ENCODE measurements at places on chromosomes 6 and 20. TPM values are rescaled to one million over a fixed set of nuclear protein-coding genes. Genes with fewer than 3 reads are reported as not detected.
A peak's percentile ranks its signal among the peaks of the same experiment; 100 is the strongest.

DNA sequence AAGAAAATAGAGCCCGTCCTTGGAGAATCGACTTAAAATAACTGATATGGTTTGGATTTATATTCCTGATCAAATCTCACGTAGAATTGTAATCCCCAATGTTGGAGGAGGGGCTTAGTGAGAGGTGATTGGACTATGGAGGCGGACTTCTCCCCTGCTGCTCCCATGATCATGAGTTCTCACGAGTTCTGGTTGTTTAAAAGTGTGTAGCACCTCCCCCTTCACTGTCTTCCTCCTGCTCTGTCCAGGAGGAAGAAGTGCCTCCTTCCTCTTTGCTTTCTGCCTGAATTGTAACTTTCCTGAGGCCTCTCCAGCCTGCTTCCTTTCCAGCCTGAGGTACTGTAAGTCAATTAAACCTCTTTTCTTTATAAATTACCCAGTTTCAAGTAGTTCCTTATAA is 529.2 kb downstream of the HAO1 start:
- H3K36me3 ChIP-seq, result no peaks in the 10 kb centered on the region
- H3K4me3 ChIP-seq, result no peak overlapping the region
- no peak overlapping the region for H3K27ac ChIP-seq

- no peak overlapping the region for H3K27ac ChIP-seq
- H3K4me3 ChIP-seq, result no peak overlapping the region
- DNase-seq, result no peak
- H3K4me1 ChIP-seq, result no peaks in the 10 kb centered on the region
- no peaks in the 10 kb centered on the region for H3K27me3 ChIP-seq
Measured at GRCh38 chr20:60131375-60131774, 173.2 kb downstream of the CDH26 start.

DNA sequence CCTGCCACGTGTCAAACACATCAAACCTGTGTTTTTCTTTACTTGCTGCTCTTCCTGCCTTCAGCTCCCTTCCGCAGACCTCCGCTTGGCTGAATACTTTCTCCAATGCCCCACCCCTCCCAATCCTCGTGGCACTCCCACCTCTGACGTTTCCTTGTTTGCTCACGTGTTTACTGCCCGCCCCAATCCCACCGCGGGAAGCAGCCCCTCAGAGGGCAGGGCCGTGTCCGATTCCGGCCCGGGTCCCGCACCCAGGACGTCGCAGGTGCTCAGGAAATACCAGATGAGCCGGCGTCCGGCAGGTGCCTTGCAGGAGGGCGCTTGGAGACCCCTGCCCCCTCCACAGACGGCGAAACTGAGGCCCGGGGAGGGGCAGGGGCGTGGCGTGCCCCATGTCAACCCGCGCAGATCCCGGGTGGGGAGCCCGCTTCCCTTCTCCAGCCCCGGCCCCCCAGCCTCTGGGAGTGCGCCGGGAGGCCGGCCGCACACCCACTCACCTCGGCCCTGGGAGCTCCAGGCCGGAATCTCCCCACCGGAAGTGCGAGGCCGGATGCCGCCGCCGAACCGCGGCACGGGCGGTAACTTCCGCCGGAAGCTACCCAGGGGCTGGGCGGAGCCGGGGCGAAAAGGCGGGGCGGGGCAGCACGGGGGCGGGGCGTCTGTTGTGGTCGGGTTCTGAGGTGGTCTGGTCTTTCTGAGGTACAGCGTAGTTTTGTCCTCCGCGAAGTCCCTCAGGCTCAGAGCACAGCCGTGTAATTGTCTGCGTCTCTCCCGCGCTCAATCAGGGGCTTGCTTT is 42.3 kb downstream of the ELMO2 start:
- peak overlapping the region; percentile 83 for H3K4me3 ChIP-seq
- no peaks in the 10 kb centered on the region for H3K4me1 ChIP-seq
- H3K27ac ChIP-seq, result peak overlapping the region; percentile 93
- H3K27me3 ChIP-seq, result no peaks in the 10 kb centered on the region
- H3K36me3 ChIP-seq, result peaks cover 4% of the 10 kb centered on the region

- no peaks in the 10 kb centered on the region for H3K36me3 ChIP-seq
- H3K4me1 ChIP-seq, result peaks cover 3% of the 10 kb centered on the region
- no peak overlapping the region for H3K27ac ChIP-seq
Measured at GRCh38 chr6:26594730-26595632, 1.8 kb upstream of the ABT1 start.

DNA sequence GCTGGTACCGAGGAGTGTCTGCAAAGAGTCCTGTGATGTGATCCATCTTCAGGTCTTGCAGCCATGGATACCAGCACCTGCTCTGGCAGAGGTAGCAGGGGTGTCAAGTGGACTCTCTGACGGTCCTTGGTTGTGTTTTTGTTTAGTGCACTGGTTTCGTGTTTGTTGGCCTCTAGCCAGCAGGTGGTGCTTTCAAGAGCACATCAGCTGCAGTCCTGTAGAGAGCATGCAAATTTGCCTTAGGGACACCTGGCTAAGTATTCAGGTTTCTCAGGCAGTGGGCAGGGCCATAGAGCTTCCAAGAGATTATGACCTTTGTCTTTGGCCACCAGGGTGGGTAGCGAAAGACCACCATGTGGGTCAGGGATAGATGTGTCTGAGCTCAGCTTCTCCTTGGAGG is 14.5 kb upstream of the RGS17 start:
- H3K4me1 ChIP-seq, result no peaks in the 10 kb centered on the region
- DNase-seq, result no peak
- H3K36me3 ChIP-seq, result no peaks in the 10 kb centered on the region
- H3K4me3 ChIP-seq, result no peak overlapping the region
- no peaks in the 10 kb centered on the region for H3K27me3 ChIP-seq

DNA sequence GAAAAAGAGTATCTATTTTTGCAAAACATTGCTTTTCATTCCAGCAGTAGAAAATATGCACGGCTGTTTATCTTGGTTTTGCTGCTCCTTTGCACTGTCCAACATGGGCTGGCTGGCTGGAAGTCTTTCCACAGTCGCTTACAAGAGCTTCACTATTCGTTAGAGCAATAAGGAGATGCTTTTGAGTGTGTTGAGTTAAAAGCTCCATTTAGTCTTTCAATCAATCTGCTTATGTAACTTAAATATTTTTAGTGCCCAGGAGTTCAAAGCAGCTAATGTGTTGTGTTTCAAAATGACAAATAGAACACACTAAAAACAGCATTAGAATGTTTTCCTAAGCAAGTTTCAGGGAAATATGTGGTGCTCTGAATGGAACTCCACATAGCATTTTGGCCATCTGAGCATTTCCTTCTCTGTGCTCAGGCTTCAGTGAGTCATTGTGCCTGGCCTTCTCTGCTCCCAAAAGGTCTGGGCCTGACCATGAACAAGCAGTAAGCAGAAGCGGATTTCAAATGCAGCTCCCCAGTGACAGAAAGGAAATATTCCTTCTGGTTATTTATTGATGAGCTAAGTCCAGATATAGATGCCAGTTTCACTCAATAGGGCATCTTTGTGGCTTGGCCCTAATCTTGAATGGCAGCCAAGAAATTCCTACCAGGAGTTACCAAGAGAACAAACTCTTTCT is 580.3 kb downstream of the TENT5A start:
- H3K4me1 ChIP-seq, result peaks cover 5% of the 10 kb centered on the region
- H3K27ac ChIP-seq, result peak overlapping the region; percentile 84
- no peaks in the 10 kb centered on the region for H3K27me3 ChIP-seq
- no peaks in the 10 kb centered on the region for H3K36me3 ChIP-seq
- peak; percentile 69 for DNase-seq

DNA sequence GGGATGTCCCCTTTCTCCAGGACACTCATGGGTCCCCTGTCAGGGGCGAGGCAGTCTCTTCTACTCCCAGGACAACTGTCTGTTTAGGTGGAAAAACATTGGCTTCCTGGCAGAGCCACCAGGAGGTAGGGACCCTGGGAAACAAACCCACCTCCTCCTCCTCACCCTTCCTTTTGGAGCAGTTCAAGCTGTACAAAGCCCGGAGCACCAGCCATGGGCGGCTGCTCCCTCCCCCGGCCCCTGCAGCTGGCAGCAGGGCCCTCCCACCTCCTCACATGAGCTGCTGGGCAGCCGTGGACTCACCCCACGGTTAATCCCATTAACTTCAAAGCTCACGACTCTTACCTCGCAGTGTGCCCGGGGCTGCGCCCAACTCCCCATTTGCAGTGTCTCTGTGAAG is 48.6 kb downstream of the CDH4 start:
- H3K27ac ChIP-seq, result no peak overlapping the region
- no peaks in the 10 kb centered on the region for H3K36me3 ChIP-seq
- H3K27me3 ChIP-seq, result no peaks in the 10 kb centered on the region
- H3K4me1 ChIP-seq, result no peaks in the 10 kb centered on the region
- no peak overlapping the region for H3K4me3 ChIP-seq

- no peak for DNase-seq
- H3K27ac ChIP-seq, result no peak overlapping the region
- H3K27me3 ChIP-seq, result no peaks in the 10 kb centered on the region
- no peak overlapping the region for H3K4me3 ChIP-seq
Measured at GRCh38 chr6:136527831-136528230, 22.4 kb downstream of the MAP7 start.

- H3K4me1 ChIP-seq, result no peaks in the 10 kb centered on the region
- no peak overlapping the region for H3K27ac ChIP-seq
- no peaks in the 10 kb centered on the region for H3K36me3 ChIP-seq
- no peak overlapping the region for H3K4me3 ChIP-seq
- no peaks in the 10 kb centered on the region for H3K27me3 ChIP-seq
Measured at GRCh38 chr20:40540166-40540565, 148.9 kb downstream of the MAFB start.

DNA sequence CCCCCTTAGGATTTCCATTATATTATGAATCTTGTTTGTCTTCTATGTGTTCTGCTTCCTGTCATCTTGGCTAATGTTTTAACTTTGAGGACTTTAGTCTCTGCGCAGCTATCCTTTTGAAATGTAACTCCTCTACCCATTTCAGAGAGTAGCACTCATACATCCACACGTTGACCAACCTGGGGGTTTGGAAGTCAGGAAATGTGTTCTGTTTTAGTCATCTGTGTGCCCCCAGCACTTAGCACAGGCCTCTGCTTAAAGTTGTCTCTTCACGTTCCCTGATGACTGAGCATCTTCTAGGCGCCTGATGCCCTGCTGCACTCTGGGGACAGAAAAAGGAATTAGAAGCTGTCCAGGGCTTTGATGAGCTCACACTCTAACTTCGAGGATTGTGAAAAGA is 47.9 kb downstream of the HMGN3 start:
- H3K27ac ChIP-seq, result no peak overlapping the region
- no peak for DNase-seq
- no peak overlapping the region for H3K4me3 ChIP-seq
- no peaks in the 10 kb centered on the region for H3K36me3 ChIP-seq

DNA sequence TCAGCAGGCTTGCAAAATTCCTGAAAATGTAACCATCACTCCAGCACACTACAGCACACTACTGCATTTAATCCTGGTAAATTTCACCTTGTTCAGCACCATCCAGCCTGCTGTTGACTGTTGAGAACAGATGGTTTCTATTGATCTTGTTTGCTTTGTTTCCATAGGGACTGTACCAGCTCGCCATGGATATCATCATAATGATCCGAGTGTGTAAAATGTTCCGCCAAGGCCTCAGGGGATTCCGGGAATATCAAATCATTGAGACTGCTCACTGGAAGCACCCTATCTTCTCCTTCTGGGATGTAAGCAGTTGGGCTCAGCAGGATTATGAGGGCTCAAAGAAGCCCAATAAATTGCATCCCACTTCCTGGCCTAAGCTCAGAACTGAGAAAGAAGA is 4.1 kb downstream of the CNBD2 start:
- H3K36me3 ChIP-seq, result no peaks in the 10 kb centered on the region
- H3K4me1 ChIP-seq, result no peaks in the 10 kb centered on the region
- no peaks in the 10 kb centered on the region for H3K27me3 ChIP-seq
- DNase-seq, result no peak
- no peak overlapping the region for H3K4me3 ChIP-seq

- no peak overlapping the region for H3K4me3 ChIP-seq
- no peaks in the 10 kb centered on the region for H3K27me3 ChIP-seq
- no peaks in the 10 kb centered on the region for H3K36me3 ChIP-seq
- no peaks in the 10 kb centered on the region for H3K4me1 ChIP-seq
Measured at GRCh38 chr20:5528261-5528660, 211.5 kb upstream of the PROKR2 start.

GRCh38 chr6:112218563-112218962 is 35.8 kb downstream of the LAMA4 start:
- H3K4me1 ChIP-seq, result peaks cover 8% of the 10 kb centered on the region
- H3K4me3 ChIP-seq, result no peak overlapping the region
- no peaks in the 10 kb centered on the region for H3K36me3 ChIP-seq
- peak; percentile 52 for DNase-seq

- H3K4me1 ChIP-seq, result no peaks in the 10 kb centered on the region
- H3K36me3 ChIP-seq, result no peaks in the 10 kb centered on the region
- no peak overlapping the region for H3K4me3 ChIP-seq
- H3K27me3 ChIP-seq, result no peaks in the 10 kb centered on the region
Measured at GRCh38 chr6:83359638-83360037, 71.2 kb downstream of the ME1 start.

- H3K27me3 ChIP-seq, result no peaks in the 10 kb centered on the region
- no peak for DNase-seq
- no peaks in the 10 kb centered on the region for H3K36me3 ChIP-seq
Measured at GRCh38 chr6:18241208-18242038, 22.9 kb downstream of the DEK start.

SAMD3 gene
- total RNA-seq, result 1.2 TPM

EYS gene
- not detected for total RNA-seq

INSM1 gene
- total RNA-seq, result not detected

ADTRP gene
- 1.2 TPM for total RNA-seq

FHL5 gene
- 413 TPM for total RNA-seq

TBX18 gene
- 75.2 TPM for total RNA-seq

CD83 gene
- total RNA-seq, result 8.0 TPM

ADGRF1 gene
- total RNA-seq, result not detected

DAAM2 gene
- 61.5 TPM for total RNA-seq

KIAA0408 gene
- 1.9 TPM for total RNA-seq

ZKSCAN3 gene
- 4.2 TPM for total RNA-seq

Data from aorta (tissue), 5 donors.